ENCODE measurements at places on chromosomes 7 and 10.
A peak's percentile ranks its signal among the peaks of the same experiment; 100 is the strongest.

GRCh38 chr7:12139416-12139815 lies 71.7 kb upstream of the TMEM106B start:
- DNase-seq, result no peak

DNA sequence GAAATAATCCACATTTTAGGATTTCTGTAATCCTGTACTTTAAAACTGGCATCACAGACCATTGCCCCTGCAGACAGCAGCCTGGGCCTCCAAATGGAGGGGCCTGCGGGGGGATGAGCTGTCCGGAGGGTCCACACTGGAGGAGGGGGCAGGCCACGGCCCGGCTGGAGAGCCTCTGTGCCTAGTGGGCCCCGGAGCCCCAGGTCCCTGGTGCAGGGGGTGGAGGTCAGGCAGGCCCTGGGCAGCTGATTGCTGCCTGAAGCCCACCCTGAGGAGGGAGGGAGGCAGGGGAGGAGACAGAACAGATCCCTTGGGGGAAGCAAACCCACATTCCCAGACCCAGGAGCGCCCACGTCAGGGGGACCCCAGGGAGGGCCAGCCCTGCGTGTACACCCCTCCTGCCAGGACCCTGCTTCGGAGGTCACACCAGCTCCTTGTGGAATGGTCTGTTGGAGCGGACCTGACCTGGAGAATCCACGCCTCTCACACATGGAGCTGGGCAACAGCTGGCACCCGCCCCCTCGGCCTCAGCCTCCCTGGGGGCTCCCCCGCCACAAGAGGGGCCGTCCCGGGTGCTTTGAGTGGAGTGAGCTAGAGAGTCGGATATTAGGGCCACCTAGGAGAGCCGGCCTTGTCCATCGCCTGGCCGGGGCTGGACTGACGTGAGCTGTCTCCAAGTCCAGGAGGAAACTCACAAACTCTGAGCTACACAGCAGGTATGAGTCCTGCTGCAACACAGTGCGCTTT lies 12.2 kb upstream of the FAM20C start:
- DNase-seq, result no peak

- DNase-seq, result no peak
Observed at GRCh38 chr10:71006506-71006905, 118.1 kb upstream of the PCBD1 start.

DNA sequence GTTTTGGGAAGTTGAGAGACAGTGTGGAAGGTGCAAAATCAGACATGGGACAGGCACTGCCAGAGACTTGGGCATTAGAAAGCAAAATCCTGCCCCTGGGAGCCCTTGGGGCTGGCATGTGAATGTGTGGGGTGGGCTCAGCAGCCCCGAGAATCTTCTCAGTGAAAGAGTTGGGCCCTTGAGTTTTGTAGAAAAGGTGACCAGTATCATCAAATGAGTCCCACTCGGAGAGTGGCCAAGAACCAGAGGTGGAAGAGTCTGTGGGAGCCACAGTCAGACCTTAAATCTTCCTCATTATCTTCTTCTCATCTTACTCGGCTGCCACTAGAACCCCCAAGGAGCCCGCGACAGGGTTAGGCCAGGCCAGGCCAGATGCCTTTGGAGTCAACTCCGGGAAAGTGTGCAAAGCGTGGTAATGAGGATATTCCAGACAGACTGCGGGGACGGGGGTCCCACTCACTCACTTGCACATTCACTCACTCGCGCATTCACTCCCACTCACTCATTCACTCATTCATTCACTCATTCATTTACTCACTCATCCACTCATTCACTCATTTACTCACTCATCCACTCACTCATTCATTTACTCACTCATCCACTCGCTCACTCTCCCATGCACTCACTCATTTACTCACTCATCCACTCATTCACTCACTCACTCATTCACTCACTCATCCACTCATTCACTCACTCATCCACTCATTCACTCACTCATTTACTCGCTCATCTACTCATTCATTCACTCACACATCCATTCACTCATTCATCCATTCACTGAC lies 74.9 kb downstream of the CARD11 start:
- DNase-seq, result no peak

- DNase-seq, result no peak
Observed at GRCh38 chr10:77770868-77771175, 133.2 kb upstream of the KCNMA1 start.

DNA sequence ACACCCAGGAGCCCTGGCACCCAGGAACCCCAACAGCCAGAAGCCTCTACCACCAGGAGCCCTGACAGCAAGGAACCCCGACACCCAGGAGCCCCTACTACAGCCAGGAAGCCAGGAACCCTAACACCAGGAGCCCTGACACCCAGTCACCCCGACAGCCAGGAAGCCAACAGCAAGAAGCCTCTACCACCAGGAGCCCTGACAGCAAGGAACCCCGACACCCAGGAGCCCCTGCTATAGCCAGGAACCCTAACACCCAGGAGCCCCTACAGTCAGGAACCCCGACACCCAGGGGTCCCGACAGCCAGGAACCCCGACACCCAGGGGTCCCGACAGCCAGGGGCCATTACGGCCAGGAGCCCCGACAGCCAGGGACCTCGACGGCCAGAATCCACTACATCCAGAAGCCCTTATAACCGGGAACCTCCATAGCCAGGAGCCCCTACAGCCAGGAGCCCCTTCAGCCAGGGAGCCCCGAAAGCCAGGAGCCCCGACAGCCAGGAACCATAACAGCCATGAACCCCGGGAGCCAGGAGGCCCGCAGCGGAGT lies 440 bp upstream of the GLRX3 start:
- DNase-seq, result no peak

DNA sequence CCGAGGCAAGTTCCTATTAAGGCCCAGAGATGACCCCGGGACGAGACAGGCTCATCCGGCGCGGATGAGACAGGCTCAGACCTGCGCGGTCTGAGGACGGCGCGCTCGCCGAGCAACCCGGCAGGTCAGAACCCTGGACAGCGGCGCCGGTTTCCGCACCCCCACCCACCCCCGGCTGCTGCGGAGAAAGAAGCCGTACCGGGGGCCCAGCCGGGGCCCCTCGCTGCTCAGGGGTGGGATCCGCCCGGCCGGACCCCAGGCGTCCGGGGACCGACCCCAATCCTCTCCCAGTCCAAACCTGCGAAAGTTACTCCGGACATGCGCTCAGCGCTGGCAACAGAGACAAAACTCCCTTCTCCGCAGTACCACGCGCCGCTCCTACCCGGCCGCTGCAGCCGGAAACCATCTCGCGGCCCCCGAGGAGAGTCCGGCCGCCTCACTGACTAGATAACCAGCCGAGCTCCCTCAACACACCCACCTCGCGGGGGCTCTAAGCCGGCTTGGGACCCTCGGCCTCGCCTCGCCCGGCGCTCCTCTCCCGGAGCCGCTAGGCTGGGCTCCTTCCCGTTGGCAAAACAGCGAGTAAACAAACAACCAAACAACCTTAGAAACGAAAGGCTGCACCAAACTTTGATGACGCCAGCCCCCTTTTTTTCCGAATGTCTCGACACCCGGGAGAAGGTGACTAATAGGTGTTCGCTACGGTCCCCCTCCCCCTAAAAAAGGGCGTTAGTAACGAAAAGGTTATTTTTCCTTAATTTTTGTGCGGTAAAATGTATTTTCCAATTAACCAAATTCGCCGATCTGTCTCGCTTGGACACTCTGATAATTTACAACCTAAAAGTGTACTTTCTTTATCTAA lies 2.3 kb upstream of the DRGX start:
- no peak for DNase-seq

DNA sequence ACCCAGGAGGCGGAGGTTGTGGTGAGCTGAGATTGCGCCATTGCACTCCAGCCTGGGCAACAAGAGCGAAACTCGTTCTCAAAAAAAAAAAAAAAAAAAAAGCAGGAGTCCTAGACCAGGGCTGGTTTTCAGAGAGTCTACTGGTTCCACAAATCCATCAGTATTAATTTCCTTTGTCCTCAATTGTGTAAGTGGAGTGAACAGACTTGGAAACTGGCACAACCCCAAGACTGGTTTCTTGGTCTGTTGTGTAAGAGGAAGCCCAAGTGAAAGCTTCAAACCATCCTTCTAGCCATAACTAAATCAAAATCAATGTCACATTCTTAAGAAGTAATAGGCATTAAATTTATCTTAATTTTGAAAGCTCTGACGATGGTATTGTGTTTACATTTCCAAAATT lies 213.6 kb downstream of the DGKI start:
- no peak for DNase-seq

DNA sequence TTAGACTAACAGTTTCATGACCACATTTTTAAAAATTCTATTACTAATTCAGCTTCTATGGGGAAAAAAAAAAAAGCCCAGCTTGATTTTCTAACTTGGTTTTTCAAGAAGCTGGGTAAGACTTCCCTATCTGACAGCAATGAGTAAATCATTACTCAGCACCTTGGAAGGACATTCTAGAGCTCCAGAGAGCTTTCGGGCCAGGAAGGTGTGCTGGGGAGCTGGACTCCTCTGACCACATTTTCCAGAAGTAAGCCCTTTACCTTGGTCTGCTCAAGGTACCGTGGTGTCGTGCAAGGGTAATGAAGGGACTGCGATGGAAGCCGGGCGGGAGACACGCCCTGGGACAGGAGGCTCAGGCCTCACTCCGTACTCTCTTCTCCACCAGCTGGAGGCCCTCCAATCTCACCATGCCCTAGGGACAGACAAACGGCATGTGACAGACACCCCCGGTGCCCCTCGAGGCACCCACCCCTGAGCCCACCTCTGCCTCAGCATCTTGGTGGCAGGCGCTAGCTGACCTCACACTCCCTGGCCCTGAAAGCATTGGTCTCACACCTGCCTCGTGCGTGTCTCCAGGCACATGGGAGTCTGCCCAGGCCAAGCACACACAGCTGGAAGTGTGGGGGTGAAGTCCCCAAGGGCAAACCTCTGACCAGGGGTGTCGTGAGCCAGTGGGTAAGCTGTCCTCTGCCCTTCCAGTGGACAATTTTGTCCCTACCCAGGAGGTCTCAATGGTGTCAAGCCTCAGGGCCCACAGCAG lies 152.1 kb downstream of the OAT start:
- no peak for DNase-seq

DNA sequence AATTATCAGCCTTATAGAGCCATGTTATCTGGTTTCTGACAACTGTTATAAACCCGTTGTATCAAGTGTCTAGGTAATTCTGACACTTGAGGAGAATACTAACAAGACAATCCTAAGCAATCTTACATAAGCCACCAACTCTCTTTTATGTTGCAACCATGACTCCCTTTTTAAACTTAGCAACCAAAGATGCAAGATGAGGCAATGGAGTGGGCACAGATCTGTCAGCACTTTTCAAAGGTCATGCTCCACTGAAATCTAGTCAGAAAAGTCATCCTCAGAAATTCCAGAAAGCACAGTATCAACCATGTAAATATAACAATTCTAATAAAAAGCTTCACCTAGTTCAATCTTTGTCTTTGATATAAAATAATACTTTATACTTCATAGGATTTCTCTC lies 77.0 kb upstream of the SEMA3A start:
- DNase-seq, result no peak

GRCh38 chr7:154302380-154302779 lies 250.2 kb downstream of the DPP6 start:
- DNase-seq, result no peak

GRCh38 chr10:132974249-132974796 lies 32.0 kb upstream of the CFAP46 start:
- no peak for DNase-seq

DNA sequence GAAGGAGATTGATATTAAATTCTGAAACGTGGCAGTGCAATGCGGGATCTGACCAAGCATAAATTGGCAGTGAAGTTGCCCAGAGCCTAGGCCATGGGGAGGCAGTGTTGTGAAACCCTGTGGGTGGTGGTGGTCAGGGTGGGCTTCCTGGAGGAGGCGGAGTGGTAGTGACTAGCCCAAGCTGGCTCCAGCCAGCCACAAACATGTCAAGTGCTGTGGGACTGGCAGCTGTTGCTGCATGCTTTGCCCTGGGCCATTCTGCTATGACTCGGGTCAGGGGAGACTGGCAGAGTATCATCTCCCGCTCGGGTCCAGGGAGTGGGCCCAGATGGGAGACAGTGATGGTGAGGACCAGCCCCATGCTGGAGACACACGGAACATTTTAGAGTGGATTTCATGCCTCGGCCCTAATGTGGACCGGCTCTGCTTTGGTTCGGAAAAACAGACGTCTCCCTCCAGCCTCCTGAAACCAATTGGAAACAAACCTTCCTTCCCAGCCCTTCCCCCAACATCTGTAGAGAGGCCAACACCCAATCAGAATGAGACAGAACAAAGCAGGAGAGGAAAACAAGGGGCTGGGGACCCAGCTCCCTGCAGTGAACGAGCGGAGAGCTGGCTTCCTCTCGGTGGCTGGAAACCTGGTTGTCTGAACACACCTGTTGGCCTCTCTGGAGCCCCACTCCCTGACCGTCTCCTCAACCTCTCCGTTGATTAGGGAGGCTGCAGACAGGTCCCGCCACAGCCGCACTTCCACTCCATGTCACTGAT lies 58.2 kb downstream of the TMEM270 start:
- no peak for DNase-seq

GRCh38 chr7:11848251-11848650 lies 16.3 kb upstream of the THSD7A start:
- DNase-seq, result no peak

GRCh38 chr10:131865223-131865917 lies 35.4 kb upstream of the PPP2R2D start:
- DNase-seq, result no peak

- no peak for DNase-seq
Observed at GRCh38 chr10:61151059-61151458, 207.1 kb upstream of the RHOBTB1 start.

- DNase-seq, result no peak
Observed at GRCh38 chr7:29243910-29244655, 49.5 kb downstream of the CHN2 start.

GRCh38 chr10:113609704-113610108 lies 54.1 kb downstream of the NRAP start:
- DNase-seq, result no peak

- DNase-seq, result no peak
Observed at GRCh38 chr10:96416643-96417042, 57.8 kb upstream of the OPALIN start.

GRCh38 chr10:6275022-6275997 lies 72.6 kb downstream of the PFKFB3 start:
- DNase-seq, result no peak

DNA sequence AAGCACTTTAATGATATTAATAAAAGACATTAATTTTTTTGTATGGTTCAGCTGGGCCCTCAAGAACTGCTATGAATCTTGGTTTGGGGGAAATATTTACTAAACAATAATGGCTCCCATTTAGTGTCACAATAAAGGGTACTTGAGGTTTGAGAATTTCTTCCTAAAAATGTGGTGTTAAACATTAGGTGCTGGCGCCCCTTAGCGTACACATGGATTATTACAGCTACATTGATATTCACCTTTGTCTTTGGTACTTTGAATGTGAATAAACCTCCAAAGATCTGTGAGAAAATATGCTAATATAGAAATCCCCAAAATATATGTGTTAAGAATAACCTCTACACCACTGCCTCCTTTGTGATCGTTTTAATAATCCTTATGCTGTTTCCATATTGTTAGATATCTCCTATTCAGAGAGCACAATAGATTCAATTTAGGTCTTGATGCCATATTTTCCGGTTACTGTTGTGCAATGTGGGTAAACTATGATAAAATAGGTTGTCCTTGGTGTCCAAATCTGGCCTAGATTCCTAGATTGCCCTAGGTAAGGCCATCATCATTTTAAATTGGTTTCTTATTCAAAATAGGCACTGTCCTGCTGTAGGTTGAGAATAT lies 161.8 kb upstream of the CACNA2D1 start:
- DNase-seq, result peak; percentile 68

Measured in NCI-H2081 treated with DMSO at 0.1 percent for 48 hours (cell line).